Panc1 (cell line): ENCODE measurements at places on chromosomes 16 and 17. TPM values are rescaled to one million over a fixed set of nuclear protein-coding genes. Genes with fewer than 3 reads are reported as not detected.
A peak's percentile ranks its signal among the peaks of the same experiment; 100 is the strongest.

GRCh38 chr16:85092851-85093250 is 19.4 kb downstream of the CIBAR2 start:
- no peak for DNase-seq

- no peak for DNase-seq
Measured at GRCh38 chr17:34706029-34706428, 126.6 kb downstream of the TMEM132E start.

- DNase-seq = no peak
Measured at GRCh38 chr16:3681206-3681605, 26.7 kb downstream of the DNASE1 start.

DNA sequence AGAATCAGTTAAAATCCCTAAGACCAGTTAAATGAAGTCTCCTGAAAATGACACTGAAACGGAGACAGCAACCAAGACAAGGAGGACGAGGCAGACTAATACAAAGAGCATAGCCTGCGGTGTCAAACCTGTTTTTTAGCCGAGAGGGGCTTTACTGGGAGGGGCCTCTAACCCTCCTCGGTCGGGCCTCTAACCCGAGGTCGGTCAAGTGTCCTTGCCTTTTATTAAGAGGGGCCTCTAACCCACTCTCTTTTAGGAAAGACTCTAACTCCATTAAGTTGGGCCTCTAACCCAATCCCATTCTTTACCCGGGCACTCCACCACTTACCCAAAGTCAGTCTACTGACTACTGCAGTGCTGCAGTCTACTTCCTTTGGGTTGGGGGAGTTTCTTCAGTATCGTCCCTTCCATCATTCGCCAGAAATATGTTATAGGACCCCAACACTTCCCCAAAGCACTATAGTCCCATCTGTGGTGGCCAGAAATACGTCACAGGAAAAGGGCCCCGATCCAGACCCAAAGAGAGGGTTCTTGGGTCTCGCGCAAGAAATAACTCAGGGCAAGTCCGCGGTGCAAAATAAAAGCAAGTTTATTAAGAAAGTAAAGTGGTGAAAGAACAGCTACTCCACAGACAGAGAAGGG is 39.2 kb upstream of the ARL4D start:
- no peak for DNase-seq

- no peak for DNase-seq
Measured at GRCh38 chr16:48978501-48978900, 303.1 kb downstream of the CBLN1 start.

LGALS9 gene
- 1.6 TPM for total RNA-seq

HLF gene
- total RNA-seq = 0.13 TPM

DNA sequence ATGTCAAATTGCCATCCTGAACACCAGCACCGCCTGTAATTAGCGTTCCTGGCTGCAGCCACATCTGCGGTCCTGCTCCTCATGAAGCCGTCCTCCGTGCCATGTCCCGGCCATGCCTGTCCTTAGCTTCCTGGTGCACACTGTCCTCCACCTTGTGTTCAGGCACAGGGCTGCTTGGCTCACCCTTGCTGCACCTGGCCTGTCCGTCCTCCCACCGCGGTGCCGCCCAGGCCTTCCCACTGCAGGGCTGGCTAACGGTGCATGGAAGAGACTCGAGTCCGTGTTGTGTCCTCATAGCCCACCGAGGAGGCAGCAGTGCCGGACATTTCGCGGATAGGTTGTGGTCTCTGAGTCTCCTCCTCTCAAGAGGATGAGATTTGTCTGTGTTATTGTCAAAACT is 20.4 kb downstream of the DUSP14 start:
- DNase-seq = no peak

CASKIN1 gene
- total RNA-seq = 4.5 TPM

SLC47A2 gene
- total RNA-seq = not detected

ZPBP2 gene
- not detected for total RNA-seq

DNA sequence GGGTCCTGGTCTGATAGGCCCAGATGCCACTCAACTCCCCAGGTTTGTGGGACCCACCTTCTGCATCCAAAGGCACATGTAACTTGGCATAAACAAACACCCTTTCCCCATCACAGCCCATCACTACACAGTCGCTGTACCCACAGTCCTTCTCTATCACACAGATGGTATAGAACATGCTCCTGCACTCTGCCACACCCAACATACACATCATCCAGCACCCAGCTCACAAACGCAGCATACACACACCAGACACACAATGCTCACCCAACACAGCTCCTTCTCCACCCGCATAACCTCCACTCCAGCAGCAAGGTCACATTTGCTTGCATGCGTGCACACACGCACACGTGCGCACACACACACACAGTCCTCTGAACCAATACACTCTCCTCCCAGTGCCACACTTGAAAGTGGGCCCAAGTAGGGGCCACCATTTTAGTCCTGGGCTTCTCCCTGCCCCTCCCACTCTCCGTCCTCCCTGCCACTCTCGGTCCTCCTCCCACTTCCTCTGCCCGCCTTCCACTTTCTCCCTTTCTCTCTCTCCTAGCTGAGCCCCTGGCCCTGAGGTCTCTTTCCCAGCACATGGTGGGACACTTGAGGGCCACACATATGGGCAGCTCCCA is 8.5 kb upstream of the TMEM92 start:
- no peak for DNase-seq

HEATR9 gene
- not detected for total RNA-seq

DNA sequence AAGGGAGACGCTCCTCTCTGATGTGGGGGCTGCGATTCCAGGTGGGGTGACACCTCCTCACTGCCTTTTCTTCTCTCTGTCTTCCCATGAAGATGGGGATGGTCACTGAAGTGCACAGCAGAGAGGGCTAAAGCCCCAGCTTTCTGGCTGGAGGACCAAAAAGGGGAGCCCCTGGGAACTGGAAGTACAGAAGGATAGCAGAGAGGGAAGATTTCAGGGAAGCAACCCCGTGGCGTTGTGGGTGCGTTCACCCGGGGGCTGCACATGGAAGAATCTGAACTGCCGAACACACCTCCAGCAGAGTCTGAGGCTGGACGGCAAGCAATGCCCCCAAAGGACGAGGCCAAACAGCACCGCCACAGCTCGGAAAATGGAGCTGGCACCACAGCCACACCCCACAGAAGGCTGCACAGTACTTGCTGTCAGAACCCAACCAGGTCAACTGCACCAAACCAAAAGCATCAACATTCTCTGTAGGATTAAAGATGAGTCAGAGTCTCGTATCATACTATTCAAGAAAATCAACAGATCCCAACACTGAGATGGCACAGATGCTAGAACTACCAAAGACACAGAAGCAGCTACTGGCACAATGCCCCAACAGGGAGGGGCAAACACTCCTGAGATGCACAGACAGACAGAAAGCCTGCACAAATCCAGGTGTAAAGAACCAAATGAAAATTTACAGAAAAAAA is 49.9 kb downstream of the MAP1LC3B start:
- DNase-seq = no peak

- DNase-seq = no peak
Measured at GRCh38 chr16:80503107-80503506, 37.7 kb upstream of the DYNLRB2 start.

DNA sequence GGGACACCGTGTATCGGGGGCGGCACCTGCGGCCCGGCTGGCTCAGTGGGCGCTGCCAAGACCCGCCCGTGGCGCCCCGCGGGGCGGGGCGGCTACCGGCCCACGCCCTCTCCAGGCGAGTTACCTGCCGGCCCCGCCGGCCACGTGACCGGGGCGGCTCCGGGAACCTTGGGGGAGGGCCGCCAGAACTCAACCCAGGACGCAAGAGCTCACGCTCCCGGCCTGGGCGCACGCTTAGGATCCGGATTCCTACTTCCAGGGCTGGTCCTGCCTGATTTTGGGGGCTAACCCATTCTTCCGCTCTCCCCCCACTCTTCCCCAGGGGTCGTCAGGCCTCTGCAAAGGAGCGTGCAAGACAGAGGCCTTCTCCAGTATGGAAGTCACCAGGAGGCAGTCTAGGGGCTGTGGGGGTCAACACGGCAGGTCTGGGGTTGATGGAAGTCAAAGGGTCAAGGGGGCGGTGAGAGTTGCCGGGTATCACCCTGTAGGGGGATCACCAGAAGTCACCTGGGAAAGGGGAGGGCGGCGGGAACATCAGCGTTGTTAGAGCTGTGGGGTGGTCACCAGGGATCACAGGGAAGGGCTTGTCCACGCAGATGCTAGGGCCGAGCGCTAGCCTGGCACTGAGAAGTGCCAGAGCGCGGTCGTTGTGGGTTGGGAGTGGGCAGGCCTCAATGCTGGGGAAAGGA is 354 bp upstream of the ESRP2 start:
- no peak for DNase-seq

CIBAR2 gene
- not detected for total RNA-seq

- DNase-seq = no peak
Measured at GRCh38 chr17:80104321-80104955, 3.1 kb downstream of the GAA start.

DNA sequence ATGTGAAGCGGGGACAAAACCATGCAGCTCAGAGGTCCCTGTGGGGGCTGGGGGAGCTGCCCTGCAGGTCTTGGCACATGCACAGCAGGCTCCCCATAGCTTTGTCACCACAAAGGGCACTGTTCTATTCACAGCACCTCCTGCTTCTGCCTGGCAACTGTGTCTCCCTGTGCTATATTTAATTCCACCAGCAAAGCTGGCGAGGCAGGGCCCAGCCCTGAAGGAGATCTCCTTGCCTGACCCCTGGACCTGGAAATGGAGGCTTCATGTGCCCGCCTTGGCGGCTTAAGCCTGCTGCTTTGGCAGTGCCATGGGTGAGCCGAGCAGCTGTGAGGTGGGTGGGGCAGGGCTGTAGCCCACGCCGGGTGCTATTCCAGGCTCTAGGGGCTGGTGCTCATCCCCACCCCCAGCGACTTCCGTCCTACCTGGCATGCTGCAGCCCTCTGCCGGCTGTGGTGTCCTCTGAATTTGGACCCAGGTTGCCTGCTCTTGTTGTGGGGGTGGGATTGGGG is 6.8 kb downstream of the LDHD start:
- DNase-seq = no peak

DNA sequence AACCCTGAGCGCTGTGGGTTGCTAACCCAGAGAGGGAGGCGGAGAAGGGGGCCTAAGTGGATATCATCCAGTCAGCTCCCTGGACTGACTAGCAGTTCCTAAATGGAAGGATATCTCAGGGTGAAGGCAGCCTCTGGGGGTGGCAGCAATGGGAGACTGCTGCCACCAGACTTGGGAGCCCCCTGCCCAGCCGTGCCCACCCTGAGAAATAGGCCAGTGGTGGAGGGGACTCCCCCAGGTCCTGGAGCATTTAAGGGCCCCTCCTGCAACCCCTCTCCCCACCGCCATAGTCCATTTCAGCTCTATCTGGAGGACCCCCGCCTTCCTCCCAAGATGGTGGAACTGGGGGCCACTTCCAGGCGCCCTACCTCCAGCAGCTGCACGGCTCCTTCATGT is 8.4 kb downstream of the TSPOAP1 start:
- no peak for DNase-seq

ACSM2B gene
- 0.10 TPM for total RNA-seq

NPIPA3 gene
- 3.7 TPM for total RNA-seq

- no peak for DNase-seq
Measured at GRCh38 chr17:4201226-4201625, 58.2 kb downstream of the CYB5D2 start.

GRCh38 chr16:74372369-74372768 is 3.7 kb upstream of the NPIPB15 start:
- DNase-seq = no peak

DHX58 gene
- 9.7 TPM for total RNA-seq

CES1 gene
- total RNA-seq = 27.5 TPM

SLC9A5 gene
- 1.7 TPM for total RNA-seq

INCA1 gene
- 1.7 TPM for total RNA-seq

GRCh38 chr17:17326275-17326875 is 23.2 kb downstream of the NT5M start:
- DNase-seq = no peak

ALDH3A1 gene
- total RNA-seq = 0.21 TPM

- DNase-seq = peak; percentile 28
Measured at GRCh38 chr17:13597723-13598347, 3.9 kb downstream of the HS3ST3A1 start.

C16orf46 gene
- total RNA-seq = 1.2 TPM

GRCh38 chr17:15256689-15257088 is 8.4 kb downstream of the PMP22 start:
- DNase-seq = no peak

GRCh38 chr16:78122774-78123315 is 23.4 kb downstream of the WWOX start:
- DNase-seq = peak; percentile 20

DNA sequence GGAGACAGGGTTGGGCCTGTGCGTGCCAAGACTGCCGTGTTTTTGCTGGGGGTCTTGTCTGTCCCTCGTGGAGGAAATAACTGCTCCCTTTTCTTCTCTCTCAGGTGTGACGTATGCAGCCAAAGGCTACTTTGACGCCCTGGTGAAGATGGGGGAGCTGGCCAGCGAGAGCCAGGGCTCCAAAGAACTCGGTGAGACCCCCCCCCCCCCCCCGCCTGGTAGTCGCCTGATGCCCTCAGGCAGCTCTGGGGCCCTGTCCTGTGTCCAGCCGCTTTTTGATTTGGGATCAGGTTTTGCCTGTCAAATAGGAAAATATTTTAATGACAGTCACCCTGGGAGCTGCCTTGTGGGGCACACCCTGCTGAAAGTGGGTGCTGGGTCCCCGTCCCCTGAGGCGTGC is 22.8 kb downstream of the BAIAP2 start:
- no peak for DNase-seq

DNA sequence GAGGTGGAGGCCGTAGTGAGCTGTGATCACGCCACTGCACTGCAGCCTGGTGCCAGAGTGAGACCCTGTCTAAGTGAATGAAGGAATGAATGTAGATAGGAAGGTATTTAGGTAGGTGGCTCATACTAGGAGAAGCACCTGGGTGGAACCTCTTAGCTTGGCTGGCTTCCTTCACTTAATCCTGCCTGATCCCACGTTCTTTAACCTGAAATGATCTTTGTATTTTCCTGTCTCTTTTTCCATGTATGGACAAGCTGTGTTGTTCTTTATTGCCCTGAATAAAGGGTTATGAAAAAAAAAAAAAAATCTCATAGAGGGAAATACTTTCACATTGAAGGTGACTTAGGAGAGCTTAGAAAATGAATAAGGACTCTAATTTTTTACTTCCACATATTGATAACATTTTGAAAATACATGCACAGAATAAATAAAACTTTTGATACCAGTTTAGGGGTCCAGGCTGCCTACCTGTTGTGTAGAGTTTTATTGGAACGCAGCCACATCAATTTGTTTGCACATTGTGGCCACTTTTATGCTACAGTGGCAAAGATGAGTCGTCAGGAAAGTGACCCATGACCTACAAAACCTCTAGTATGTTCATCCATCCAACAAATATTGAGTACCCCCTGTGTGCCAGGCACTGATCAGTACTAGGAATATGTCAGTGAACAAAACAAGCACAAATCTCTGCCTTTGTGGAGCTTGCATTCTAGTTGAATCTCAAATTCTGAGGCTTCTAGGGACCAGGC is 44.6 kb downstream of the VPS35L start:
- no peak for DNase-seq

- no peak for DNase-seq
Measured at GRCh38 chr17:78672871-78673371, 95.7 kb upstream of the DNAH17 start.

GJC1 gene
- 89.4 TPM for total RNA-seq

- no peak for DNase-seq
Measured at GRCh38 chr17:3843935-3844516, 2.0 kb downstream of the NCBP3 start.

C1QTNF8 gene
- total RNA-seq = 0.39 TPM
